ENCODE measurements at places on chromosomes 5 and 9. TPM values are rescaled to one million over a fixed set of nuclear protein-coding genes. Genes with fewer than 3 reads are reported as not detected.
A peak's percentile ranks its signal among the peaks of the same experiment; 100 is the strongest.

The CCNI2 gene
- not detected for total RNA-seq

The NIM1K gene
- 0.08 TPM for total RNA-seq

The TEX48 gene
- total RNA-seq = not detected

The SAPCD2 gene
- total RNA-seq = 0.11 TPM

The PCDHAC1 gene
- total RNA-seq = 0.19 TPM

The PTPN3 gene
- 17.4 TPM for total RNA-seq

The ANKRD18A gene
- 3.0 TPM for total RNA-seq

The GNPDA1 gene
- total RNA-seq = 17.3 TPM

DNA sequence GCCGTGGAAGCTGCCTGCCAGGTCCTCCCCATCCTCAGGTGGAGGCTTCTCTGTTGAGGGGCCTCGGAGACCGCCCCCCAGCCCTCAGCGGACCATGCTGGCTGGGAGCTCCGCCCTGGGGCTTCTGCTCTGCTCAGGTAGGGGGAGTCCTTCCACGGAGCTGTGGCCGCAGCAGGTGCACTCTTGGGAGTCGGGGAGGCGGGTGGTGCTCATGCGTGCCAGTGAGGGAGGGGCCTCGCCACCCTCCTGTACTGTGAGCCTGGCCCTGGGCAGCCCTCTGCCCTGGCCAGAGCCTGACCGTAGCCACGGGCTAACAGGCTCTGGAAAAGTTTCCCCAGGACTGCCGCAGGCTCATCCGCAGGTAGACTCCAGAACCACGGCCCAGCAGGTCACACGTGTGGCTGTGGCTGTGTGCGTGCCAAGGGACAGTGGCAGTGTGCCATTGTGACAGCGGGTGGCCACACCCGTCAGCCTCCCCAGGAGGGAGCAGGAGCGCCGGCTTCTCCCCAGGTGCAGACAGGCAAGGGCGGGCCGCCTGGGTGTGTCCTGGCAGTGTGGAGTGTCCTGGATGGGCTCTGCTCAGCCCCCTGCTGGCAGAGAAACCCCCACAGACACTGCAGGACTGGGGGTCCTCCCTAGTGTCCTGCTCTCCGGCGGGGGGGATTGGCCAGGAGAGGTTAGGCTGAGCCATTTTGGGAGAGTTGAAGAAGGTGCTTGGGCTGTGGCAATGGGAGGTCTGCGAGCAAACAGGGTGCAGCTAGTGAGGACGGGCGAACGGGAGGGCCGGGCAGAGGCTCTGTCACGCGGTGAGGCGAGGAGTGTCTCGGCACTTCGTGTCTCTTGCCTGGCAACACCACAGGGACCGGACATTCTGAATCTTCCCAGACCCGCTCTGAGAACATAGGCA, 29.5 kb downstream of the TPPP start:
- DNase-seq = no peak

- DNase-seq = peak; percentile 56
Measured at GRCh38 chr9:125989090-125989501, 241.9 kb downstream of the PBX3 start.

- DNase-seq = no peak
Measured at GRCh38 chr9:20225826-20226225, 396.5 kb downstream of the MLLT3 start.
